ENCODE measurements at places on chromosomes 4 and X.

DNA sequence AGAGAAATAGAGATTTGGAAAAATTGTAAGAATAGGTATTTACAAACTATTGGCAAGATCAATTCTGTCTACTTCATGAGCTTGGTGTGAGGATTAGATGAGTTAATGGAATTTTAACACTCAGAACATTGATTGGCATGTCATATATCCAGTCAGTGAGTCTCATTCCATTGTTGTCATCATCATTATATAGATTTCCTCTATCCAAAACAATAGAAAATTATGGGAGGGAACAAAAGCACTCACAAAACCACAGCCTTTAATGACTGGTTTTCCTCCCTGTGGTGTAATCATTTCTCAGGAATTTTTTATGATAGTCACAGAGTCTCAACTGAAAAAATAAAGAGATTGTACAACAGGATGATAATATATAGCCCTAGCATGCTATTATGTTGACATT is 21.1 kb downstream of the KLHL5 start:
- no peak for DNase-seq

- DNase-seq: no peak
Observed at GRCh38 chr4:102819588-102820365, 7.6 kb downstream of the UBE2D3 start.

DNA sequence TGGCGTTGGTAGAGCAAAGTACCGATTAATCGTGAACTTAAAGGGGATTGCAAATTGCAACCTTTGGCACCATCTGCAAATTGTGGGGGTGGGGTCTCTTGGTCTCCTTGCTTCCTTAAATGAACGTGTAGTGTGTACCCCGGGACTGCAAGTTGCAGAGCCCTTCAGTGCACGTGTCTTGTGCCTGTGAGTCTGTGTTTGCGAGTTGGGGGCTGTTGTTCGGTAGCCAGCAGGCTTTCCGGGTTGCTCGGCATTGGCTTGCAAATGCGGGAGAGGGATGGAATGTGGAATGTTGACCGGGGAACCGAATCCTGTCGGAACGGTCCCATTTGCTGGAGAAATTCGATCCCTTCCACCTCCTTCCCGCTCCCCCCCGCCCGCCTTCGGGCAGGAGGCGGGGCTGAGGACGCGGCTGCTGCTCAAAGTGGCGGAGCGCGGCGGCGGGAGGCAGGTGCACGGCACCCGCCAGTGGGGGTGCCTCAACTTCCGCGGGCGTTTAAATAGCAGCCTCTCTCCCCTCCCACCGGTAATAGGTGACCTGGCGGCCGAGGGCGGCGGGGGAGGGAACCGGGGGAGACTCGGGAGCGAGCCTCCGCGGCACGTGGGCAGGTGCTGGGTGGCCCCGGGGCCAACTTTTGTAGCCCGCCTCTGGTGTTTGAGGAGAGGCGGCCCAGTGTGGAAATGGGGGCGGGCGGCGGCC is 1.5 kb downstream of the JADE1 start:
- peak; percentile 60 for DNase-seq

DNA sequence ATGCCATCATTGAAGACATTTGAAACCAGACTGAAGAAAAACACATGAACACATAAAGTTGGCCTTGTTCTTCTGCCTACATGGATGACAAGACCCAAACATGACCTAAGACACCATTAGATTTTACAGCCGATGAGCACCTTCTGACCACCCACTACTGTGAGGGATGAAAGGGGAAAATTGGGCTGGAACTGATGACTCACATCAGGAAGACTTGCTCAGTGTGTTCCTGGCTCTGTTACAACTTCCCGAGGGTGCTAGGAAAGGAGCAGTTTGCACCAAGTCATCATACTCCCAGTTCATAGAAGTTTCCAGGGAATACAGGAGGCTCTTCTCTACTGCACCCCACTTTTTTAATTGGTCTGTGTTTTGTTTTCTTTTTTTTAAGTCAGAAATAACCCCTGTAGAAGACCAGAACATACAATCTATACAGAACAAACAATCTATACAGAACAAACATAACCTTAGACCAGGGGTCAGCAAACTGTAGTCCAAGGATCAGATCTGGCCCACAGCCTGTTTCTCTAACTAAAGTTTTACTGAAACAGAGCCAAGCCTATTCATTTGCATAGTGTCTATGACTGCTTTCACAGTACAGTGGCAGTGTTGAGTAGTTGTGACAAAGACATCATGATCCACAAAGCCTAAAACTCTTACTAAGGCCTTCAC is 25.3 kb downstream of the BTC start:
- DNase-seq: no peak

- DNase-seq: no peak
Observed at GRCh38 chr4:99408346-99408745, 26.8 kb downstream of the ADH7 start.

DNA sequence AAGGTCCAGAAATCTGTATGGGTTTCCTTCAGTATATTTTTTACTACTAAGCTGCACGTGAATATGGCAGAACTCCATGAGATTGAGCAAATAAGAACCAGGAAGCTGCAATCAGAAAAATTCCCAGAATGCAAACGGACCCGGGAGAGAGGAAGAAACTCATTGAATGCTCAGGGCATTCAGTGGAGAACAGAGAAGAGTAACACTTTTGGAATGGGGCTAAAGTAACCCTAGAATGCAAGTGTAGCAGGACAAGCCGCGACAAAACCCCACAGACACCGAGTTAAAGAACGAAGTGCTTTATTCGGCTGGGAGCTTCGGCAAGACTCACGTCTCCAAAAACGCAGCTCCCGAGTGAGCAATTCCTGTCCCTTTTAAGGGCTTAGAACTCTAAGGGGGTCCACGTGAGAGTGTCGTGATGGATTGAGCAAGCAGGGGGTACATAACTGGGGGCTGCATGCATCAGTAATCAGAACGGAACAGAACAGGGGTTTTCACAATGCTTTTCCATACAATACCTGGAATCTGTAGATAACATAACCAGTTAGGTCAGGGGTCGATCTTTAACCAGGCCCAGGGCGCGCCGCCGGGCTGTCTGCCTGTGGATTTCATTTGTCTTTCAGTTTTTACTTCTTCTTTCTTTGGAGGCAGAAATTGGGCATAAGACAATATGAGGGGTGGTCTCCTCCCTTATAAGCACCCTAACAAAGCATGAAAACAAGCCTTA is 56.4 kb downstream of the RAB28 start:
- DNase-seq: no peak

DNA sequence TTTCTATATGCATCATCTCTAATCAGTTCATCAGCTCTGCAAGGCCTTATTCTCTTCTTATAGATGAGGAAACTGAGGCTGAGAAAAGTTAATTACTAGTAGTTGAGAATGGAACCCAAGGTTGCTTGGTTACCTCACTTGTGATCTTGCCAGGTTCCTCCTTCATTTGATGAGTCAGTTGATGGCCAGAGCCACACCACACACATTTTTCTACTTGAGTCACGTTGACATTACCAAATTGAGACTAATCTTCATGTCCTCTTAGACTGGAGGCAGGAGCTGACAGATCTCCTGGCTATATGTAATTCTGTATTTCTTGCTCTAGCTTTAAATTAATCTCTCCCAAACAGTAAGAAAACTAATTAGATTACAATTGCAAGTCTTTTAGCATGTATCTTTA is 428.4 kb downstream of the AFF2 start:
- no peak for DNase-seq

DNA sequence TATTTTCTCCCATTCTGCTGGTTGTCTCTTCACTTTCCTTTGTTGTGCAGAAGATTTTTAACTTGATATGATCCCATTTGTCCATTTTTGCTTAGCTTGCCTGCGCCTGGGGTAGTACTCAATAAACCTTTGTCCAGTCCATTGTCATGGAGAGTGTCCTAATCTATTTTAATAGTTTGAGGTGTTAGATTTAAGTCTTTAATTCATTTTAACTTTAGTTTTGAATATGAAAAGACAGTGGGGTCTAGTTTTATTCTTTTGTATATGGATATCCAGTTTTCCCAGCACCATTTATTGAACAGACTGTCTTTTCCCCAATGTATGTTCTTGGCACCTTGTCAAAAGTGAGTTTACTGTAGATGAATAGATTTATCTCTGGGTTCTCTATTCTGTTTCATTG is 76.0 kb upstream of the ITM2A start:
- DNase-seq: no peak

- no peak for DNase-seq
Observed at GRCh38 chr4:153014460-153014859, 78.3 kb downstream of the FHDC1 start.

GRCh38 chr4:70426789-70427188 is 29.0 kb downstream of the OPRPN start:
- no peak for DNase-seq

- peak; percentile 1 for DNase-seq
Observed at GRCh38 chrX:155188786-155189185, 27.5 kb upstream of the VBP1 start.

DNA sequence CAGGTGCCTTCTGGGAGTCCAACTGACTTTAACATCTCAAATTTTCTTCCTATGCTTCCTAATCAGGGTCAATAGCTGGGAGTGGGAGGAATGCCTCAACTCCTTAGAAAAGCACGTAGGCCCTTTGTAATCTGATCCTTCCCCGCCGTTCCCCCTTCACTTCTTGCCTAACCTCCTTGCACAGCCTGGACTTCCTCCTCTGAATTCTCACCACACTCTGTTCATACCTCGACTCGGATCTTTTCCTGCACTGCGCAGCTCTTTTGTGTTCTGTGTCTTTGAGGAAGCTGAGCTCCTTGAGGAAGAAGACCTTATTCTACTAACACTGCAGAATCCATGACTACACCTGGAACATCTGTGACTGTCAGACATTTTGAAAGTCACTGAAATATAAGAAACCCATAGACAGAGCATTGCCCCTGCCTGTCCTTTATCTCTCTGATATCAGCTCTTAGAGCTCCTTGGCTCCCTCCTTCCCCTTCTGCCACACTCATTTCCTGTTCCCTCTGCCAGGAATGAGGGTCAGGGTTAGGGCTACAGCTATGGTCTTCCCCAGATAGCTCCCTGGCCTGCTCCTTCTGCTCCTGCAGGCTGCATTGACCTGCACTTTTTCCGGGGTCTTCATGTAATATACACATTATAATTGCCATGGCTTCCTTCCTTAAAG is 140.2 kb upstream of the LDB2 start:
- no peak for DNase-seq

- DNase-seq: no peak
Observed at GRCh38 chrX:139581068-139581467, 50.5 kb downstream of the F9 start.

- no peak for DNase-seq
Observed at GRCh38 chrX:116278826-116279225, 108.3 kb downstream of the AGTR2 start.

DNA sequence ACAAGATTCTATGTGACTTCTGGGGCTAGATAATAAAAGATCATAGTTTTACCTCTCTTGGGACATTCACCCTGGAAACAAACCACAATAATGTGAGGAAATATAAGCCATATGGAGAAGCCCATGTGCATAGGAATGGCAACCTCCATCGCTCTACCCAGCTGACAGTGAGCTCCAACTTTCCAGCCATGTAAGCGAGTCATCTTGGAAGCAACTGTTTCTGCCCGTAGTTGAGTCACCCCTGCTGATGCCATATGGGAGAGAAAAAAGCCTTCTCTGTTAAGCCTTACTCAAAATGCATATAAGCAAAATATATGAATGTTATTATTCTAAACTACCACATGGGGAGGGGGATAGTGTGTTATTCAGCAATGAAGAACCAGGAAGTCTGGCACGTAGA is 31.4 kb upstream of the RELL1 start:
- no peak for DNase-seq
